ENCODE measurements at places on chromosomes 3 and 15.

DNA sequence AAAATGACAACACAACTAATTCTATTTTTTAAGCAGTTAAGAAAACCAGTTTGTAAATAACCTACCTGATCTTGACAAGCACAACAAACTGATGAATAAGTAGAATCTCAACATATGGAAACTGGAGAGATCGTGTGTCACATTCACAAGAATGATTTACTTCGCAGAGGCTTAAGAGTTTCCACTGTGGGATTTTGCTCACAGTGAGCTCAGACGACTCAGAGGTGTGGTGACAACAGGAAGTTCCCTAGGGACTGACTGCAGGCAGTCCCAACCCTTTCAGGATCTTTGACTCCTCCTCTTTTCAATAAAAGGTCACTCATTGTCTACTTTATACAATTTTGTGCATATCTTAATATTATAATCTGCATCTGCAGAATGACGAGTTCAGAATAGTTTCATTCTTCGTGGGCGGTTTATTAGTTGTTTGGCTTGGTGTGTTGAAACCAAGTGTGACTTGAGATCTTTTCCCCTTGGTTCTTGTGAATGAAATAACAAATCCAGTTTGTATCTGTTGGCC, at the start of gene LIPH:
LIPH (minus strand) TSS at position 231 of the 520 bp plus-strand sequence; CDS start at position 114, 117 bp downstream.
- no peak for DNase-seq

- DNase-seq, result no peak
These were observed 10.9 kb upstream of the IL1RAP start for GRCh38 chr3:190502946-190503345.

DNA sequence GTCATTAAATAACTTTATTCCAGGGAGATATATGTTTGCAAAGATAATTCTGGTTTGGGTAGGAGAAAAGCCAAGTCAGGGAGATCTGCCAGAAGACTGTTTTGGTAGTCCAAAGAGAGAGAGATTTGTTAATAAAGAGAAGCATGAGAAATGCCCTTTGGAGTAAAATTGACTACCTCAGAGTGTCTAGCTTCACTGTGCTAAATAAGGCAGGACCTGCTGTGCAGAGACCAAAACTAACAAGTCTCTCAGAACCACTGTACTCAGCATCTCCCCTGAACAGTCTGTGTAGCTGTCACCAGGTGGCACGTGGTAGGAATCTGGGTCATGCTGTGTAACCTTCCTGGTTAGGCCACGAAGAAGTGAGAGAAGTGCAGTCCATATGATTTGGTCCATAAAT, 31.6 kb upstream of the SLC35G2 start:
- DNase-seq, result no peak

- no peak for DNase-seq
These were observed 30.1 kb downstream of the PLOD2 start for GRCh38 chr3:146130881-146131371.

DNA sequence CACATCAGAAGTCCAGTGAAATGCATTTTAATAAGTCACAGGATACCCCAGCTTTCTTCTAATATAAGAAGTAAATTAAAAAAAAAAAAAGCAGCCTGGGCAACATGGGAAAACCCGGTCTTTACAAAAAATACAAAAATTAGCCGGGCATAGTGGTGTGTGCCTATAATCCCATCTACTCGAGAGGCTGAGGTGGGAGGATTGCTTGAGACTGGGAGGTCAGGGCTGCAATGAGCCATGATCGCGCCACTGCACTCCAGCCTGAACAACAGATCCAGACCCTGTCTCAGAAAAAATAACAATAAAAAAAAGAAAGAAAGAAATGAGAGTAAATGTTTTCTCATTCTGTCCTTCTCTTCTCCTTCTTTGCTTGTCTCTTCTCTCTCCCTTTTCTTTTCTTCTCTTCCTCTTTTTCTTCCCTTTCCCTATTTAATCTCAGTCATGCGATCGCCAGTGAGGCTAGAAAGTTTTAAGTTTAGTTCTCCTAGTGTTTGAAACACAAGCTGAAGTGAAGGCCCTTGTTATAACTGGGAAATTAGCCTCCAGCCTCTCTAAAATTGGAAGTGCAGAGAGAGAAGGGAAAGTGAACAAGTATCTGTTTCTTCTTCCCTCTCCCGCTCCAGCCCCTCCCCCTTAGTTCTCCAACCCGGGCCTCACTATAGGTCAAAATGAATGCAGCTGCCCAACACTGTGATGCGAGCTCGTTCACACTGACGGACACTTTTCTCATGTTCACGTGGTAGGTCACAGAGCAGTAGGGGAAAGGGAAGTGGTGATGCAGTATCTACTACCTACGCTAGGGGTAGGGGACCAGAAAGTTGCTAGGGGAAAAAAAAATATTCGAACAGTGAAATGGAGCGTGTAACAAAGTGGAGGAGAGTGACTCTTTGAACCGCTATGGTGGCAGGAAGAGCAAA, 23.5 kb upstream of the TSC22D2 start:
- no peak for DNase-seq

DNA sequence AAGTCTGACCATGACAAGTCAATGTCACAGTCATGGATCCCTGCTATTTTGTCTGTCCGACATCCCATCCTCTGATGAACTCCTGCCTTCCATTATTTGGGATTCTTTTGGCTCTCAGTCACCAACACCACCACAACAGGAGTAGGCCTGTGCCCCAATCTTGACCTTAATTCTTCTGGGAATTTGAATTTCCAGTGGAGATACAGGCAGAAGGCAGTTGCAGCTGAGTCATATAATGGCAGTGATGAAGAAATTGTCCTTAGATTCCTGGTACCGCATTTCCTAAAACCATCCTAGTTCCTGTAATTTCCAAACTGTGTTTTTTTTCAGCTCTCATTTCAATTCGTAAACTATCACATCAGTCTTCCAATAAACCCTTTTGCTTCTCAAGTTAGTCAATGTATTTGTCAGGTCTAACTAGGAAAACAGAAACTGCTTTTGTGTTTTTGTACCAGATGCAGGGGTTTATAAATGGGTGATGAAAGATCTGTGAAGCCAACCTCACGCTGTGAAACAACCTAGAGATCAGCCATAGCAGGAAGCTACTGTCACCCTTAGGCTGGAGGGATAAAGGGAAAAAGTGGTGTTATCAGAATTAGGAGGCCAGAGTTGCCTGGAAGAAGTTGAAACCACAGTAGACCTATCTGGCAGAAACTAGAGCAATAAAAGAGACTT, 126.3 kb upstream of the TMEM108 start:
- DNase-seq, result no peak

- DNase-seq, result no peak
These were observed 139.4 kb upstream of the TSC22D2 start for GRCh38 chr3:150268426-150269391.

DNA sequence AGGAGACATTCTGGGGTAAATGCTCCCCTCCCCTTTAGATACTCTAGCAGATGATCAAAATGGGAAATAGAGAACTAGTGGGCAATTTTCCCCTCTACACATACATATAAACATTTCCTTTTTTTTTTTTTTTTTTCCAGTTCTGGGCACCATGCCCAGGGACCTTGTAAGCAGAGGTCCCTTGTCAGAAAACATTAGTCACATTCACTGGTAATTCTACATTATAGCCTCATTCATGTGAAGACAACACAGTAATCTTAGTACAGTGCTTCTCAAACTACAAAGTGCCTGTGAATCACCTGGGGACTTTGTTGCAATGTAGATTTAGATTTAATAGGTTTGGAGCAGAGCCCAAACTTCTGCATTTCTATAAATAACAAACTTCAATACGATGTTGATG, 60.1 kb upstream of the ACTC1 start:
- no peak for DNase-seq

GRCh38 chr3:63595221-63595620, 57.3 kb upstream of the SNTN start:
- no peak for DNase-seq

- DNase-seq, result no peak
These were observed 67.8 kb downstream of the THRB start for GRCh38 chr3:24426896-24427295.
